ENCODE measurements at places on chromosomes 7 and 10.

DNA sequence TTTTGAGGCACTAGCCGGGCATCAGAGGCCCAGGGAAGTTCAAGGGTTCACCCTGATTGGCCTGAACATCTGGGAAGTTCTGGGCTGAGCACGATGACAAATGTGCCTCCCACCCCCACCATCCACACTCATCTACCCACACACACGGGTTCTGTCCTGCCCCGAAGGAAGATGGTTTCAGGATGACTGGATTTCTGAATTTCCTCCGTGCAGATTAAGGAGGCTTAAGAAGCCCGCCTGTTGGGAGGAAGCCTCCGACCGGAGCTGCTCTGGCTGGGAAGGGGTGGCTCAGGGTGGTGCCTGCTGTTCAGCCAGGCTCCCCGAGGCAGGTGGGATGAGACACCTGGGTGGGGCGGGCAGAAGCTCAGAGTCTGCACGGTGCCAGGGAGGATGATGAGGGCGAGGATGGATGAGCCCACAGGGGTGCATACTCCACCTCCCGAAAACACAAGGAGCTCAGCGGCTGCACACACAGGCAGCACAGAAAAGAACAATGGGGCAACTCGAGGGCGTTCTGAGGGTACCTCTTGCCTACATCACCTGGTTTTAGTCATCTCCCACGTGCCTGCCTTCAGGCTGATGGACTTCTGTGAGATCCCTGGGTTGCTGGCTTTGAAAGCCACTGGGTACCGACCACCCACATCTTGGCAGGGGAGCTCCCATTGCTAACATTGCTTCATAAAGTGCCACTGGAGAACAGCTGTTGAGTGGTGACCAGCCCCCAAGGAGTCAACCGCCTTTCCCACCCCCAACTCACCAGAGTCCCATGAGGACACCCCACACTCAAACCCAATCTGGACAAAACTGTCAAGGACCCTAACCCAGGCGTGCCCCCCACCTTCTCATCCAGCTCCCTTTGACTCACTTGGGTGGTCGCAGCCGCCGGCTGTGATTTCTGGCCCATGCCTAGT is 41.2 kb downstream of the CALML3 start:
- DNase-seq = peak; percentile 73

GRCh38 chr7:1545417-1546246 is 10.4 kb downstream of the TMEM184A start:
- no peak for DNase-seq

DNA sequence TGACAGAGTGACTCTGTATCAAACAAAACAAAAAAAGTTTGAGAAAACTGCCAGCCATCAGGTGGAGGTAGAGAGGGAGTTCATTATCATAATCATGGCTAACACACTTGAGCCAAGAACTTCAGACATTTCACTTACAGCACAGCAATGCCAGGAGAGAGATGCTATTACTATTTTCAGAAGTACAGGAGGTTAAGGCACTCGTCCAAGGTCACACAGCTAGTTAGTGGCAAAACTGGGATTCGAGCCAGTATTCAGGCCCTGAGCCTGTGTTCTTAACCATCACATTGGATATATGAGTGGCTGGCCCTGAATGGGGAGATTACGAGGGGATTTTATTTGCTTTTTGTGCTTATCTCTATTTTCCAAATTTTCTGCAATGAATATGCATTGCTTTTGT is 24.8 kb upstream of the UNC5B start:
- DNase-seq = peak; percentile 35

DNA sequence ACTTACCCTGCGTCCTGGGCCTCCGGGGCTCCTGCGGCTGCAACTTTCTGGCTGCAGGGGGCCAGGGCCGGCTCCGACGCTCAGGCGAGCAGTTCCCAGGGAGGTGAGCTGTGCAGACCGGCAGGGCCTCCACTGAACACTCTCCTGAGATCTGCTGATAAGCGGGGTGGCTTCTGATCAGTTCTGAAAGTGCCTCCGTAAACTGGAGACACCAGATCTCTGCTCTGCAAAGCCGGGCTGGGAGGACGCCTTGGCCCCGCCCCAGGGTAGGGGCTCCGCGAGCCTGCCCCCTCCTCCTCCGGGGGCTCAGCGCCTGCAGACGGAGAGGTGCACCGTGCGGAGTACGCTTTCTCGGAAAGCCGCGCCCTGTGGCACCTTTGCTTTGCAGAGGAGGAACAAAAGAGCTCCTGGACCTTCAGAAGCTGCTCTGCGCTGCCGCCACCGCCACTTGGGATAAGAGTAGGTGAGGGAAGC is 141.3 kb upstream of the VKORC1L1 start:
- DNase-seq = no peak

DNA sequence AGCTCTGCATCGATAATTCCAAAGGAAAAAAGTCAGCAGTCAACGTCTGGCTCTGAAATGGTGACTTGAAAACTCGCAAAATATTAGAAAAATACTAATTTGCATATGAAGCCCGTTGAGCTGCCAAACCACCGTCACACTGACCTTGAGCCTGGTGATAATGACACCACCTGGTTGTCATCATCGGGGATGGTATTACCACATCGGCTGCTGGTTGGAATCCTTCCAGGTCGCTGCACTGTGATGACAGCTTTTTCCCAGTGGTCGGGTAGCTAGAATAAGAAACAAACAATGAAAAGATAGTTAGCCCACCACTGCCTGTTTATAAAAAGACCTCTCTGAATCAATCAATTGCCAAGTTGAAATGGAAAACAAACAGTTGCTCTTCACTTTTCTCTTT is 41.6 kb downstream of the LAMB1 start:
- DNase-seq = peak; percentile 68

DNA sequence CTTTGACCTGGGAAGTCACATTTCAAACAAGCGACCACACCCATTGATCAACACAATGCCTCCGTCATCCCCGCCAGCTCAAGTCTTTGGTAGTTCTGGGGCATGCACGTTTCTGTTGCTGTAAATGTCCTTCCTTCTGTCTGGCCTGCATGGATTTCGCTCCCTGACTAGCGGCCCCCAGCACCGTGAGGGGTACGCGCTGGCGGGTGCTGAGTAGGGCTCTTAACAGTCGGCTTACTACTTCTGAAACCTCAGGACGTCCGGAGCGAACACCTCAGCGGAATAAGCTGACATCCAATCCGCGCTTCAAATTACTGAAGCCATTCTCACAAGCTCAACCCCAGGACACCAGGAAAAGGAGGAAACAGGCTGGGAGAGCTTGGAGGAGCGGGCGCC is 505 bp downstream of the NUDCD3 start:
- peak; percentile 55 for DNase-seq

GRCh38 chr10:94315024-94315451 is 47.7 kb downstream of the NOC3L start:
- DNase-seq = peak; percentile 66

Measured in fibroblast of mammary gland (primary cell).